NCI-H1930 (cell line): ENCODE measurements at places on chromosomes 3 and 15.

GRCh38 chr15:98671060-98672008, 23.0 kb downstream of the IGF1R start:
- no peak for DNase-seq

- no peak for DNase-seq
Measured at GRCh38 chr15:53536479-53537120, 222.9 kb downstream of the WDR72 start.

DNA sequence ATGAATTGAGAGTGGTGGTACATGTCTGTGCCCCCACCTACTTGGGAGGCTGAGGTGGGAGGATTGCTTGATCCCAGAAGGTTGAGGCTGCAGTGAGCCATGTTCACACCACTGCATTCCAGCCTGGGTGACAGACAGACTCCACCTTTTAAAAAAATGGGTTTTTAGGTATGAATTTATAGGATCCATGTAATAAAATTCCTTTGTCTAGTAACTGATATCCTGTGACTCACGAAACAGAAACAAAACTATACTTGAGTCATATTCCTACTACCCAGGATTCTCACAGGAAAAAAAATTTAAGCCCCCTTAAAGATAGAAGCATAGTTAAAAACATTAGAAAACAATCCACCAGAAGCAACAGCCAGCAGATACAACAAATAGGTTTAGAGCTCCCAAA, 10.0 kb upstream of the CRTC3 start:
- DNase-seq: no peak

DNA sequence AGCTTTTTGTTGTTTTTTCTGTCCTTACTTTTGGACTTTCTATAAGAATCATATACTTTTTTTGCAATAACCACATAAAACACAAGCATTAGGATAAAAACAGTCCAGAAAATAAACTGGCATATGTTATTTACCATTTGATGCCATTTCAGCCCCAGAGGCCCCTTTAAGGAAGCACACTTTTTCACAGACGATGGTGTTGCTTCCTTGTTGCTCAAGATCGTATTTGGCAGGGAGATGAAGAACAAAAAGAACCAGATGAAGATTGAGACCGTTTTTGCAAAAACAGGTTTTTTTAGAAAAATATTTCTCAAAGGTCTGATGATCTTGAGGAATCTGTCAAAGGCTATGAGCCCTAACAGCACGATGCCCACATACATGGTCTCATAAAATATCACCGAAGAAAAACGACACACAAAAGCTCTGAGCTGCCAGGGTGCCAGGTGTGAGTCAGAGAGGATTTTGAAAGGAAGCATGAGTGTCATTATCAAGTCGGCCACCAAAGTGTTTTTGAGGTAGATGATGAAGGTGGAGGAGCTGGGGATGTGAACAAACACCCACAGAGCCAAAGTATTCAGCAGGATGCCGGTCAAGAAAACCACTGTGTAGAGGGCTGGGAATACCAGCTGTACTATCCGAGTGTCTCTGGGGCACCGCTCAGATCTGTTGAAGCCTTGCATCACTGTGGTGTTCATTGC, 902 bp downstream of the P2RY13 start:
- no peak for DNase-seq

DNA sequence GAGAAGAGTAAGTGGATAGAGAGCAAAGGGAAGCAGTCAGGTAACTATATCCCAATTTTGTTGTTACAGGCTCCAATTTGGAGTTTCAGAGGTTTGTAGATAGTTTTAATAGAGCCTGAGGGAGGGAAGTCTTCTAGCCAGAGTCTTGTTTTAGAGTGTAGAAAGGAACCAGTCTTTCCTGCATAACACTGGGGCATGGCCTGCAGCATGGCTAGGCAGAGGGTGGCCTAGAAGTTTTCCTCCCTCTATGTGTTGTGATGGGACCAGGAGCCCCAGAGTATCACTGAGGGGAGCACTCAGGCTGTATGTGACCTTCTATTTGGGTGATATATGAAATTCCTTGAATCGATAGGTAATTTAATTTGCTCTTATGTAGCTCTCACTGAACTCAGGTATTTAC, 22.5 kb upstream of the GABRR3 start:
- DNase-seq: no peak

DNA sequence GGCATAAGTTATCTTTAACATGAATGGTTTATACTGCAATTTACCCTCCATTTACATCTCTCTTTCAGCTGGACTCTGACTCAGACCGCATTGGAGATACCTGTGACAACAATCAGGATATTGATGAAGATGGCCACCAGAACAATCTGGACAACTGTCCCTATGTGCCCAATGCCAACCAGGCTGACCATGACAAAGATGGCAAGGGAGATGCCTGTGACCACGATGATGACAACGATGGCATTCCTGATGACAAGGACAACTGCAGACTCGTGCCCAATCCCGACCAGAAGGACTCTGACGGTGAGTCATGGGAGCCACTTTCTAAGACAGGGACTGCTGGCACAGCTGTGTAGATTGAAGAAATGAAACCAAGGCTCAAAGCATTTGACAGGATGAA, 11.6 kb downstream of the THBS1 start:
- DNase-seq: no peak

GRCh38 chr15:66573348-66573718, 7.5 kb upstream of the LCTL start:
- DNase-seq: no peak

DNA sequence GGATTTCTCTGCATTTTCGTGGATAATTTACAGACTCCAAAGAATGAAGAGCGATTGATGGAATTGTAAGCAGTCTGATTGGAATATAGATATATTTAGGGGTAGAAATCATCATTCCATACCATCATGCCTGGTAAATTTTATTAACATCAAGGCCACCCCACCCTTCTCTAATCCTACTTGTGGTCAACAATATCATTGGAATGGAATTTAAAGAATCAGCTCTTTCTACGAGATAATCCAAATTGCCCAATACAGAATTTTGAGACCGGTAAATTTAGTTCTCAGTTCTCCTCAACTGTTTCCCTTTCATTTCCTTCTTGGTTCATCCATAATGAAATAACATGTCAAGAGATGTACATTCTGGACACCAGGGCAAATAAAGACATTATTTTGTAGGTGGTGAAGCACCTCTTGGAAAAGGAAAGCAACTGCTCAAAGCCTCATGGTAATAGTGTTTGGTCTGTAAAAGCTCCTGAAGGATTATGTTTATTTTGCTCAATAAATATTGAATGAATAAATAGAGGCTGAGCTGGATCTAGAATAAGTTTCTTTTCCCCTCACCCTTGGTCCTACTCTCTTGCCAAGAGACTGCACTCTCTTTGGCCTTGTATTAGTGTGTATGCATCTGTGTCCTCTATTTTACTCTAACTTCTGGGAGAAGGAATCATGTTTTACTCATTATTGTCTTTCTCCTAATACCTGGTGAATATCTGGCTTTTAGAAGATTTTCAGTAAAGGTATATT, 133.7 kb upstream of the BCL6 start:
- no peak for DNase-seq

DNA sequence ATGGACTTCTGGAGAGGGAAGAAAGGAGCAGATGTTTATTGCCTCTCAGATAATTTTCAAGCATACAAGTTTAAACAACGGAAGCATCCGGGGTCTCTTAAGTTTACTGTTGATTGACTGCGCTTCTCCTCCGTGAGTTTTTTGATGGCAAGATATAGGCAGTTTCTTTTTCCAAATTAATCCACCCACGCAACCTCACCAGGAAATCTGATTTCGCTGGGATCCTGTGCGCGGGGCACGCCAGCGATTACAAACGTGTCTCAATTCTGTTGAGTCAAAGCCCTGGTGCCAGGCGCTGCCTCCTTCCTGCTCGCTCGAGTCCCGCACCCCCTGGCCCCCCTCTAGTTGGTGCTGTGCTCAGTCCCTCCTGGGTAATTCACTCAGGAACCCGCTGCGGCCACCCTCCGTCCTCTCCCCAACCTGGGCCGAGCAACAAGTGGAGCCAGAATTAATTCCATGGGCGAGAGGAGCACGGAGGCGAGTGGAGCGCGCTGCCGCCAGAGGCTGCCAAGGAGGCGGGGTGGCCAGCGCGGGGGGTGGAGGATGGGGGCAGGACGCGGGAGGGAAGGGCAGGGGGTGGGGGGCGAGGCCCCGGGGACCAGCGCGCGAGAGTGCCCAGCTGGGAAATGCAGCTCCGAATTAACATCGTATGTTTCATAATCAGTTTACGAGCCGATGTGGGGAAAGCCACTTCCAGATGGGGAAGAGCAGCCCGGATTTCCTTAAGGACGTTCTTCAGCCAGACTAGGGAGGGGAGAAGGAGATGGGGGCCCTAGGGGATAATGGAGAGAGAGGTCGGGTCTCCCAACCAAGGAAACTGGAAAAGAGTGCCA, 6.0 kb downstream of the WNT5A start:
- no peak for DNase-seq

DNA sequence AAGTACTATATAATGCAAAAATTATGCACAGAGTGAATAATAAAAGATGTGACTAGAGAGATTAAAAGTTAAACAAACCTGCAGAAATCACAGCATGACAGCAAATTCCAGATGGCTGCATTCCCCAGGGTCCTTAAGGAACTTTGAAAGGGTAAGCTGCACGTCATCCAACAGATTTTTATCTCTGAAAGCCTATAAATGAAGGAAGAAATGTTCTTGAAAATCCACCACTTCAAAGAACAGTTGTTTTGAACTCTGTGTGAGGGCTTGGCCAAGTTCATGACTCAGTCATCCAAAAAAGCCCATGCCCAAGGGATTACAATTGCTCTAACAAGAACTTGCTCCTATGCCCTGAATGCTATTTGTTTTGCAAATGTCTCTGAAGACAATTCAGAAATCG, 603.6 kb downstream of the PLOD2 start:
- no peak for DNase-seq

DNA sequence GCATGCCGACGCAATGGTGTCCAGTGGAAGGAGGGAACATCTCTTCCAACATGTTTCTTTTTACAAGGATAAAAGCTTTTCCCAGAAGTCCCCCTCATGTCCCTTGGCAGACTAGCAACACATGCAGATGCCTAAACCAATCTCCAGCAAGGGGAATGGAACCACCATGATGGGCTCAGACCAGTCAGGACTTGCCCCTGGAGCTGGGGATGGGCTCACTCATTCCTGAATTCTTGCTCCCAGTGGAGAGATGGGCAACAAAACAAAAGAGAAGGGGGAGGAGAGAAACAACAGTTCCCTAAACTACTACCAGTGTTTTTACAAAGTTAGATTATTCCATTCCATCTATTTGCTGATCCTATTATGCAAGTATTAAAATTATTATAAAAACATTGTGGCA, 76.8 kb upstream of the OXTR start:
- DNase-seq: no peak
